ENCODE measurements at places on chromosomes 11 and 22.

GRCh38 chr11:10878408-10879214, 20.8 kb upstream of the ZBED5 start:
- no peak for DNase-seq

GRCh38 chr11:118691926-118692830, 12.7 kb upstream of the TREH start:
- DNase-seq: peak; percentile 46

GRCh38 chr11:26608507-26609146, 36.6 kb upstream of the MUC15 start:
- peak; percentile 36 for DNase-seq

DNA sequence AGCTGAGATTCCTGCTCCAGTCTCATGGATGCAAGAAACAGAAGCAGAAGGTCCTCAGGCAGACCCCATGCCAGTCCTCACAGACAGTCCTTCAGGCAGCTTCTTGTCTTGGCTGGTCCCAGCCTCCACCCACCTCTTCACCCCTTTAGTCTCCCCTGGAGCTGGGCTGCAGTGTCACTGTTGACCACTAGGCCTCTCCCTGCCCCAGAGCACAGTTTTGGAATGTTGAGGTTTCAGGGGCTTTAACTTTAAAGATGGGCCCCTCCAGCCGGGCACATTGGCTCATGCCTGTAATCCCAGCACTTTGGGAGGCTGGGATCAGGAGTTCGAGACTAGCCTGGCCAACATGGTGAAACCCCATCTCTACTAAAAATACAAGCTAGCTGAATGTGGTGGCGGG, 39.5 kb upstream of the GCAT start:
- DNase-seq: no peak

GRCh38 chr22:22422629-22423112, 85.9 kb downstream of the ZNF280B start:
- DNase-seq: peak; percentile 74

DNA sequence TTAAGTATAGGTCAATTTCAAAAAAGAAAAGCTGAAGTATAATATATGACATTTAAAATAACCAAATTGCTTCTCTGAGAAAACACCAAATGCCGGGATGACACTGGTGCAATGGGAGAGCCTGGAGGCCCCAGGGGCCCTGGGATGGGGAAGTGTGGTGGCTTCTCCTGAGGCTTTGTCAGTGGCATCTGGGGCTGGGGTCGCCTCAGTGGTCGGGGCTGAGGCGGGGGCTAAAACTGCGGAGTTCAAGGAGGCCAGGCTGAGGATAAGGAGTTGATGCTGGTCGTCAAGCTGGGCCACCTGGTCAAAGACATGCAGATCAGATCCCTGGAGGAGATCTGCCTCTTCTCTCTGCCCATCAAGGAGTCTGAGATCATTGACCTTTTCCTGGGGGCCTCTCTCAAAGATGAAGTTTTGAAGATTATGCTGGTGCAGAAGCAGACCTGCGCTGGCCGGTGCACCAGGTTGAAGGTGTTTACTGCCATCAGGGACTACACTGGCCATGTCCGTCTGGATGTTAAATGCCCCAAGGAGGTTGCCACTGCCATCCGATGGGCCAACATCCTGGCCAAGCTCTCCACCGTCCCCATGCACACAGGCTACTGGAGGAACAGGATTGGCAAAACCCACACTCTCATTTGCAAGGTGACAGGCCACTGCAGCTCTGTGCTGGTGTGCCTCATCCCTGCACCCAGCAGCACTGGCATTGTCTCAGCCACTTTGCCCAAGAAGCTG, 660.1 kb upstream of the CCDC179 start:
- DNase-seq: no peak

GRCh38 chr11:118313242-118313641, 8.7 kb downstream of the CD3E start:
- DNase-seq: no peak

- DNase-seq: no peak
Measured at GRCh38 chr11:97356144-97356543, 966.3 kb downstream of the JRKL start.

- DNase-seq: no peak
Measured at GRCh38 chr22:19807161-19807913, 46.8 kb downstream of the TBX1 start.

DNA sequence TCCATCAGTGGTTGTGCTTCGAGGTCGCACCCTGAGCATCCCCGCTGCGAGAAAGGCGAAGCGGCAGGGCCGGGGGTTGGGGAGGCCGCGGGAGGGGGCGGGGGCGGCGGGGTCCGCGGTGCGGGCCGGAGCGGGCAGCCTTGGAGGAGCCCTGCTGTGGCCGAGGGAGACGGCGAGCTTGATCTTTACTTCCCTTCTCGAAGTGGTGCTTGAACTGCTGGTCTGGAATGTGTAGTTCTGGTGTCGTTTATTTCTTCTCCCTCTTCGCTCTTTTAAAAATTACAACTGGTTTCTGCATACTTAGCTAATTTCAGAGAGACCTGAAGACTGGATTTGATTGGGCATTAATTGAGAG, 1.1 kb downstream of the APLP2 start:
- DNase-seq: no peak

DNA sequence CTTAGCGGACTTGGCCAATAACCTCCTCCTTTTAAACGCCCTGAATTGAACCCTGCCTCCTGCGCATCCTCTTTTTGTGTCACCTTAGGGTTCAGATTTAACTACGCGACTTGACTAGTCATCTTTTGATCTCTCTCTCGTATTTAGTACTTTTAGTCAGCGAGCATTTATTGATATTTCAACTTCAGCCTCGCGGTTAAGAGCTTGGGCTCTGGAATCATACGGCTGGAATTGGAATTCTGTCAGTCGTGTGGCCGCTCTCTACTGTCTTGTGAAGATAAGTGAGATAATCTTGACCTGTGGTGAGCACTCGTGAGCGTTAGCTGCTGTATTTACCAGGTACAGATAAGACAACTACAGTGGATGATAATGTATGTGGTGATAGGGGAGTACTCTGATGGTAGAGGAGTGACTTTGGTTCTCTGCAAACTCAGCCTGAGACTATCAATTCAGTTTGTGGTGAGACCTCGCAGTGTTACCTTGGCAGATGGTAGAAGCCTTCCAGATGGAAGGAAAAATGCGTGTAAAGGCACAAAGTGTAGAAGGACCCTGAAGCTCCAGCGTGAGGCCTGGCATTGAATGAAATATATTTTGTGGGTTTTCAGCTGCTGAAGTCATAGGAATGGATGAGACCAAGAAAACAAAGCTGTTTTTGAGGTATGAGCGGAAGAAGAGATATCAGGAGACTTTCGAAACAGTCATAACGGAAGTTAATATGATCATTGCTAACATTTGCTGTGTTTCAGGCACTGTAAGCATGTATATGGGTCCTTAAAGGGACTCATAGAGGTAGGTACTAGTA, 682 bp downstream of the ATM start:
- DNase-seq: peak; percentile 54

- no peak for DNase-seq
Measured at GRCh38 chr11:11722861-11723260, 101.1 kb upstream of the GALNT18 start.

DNA sequence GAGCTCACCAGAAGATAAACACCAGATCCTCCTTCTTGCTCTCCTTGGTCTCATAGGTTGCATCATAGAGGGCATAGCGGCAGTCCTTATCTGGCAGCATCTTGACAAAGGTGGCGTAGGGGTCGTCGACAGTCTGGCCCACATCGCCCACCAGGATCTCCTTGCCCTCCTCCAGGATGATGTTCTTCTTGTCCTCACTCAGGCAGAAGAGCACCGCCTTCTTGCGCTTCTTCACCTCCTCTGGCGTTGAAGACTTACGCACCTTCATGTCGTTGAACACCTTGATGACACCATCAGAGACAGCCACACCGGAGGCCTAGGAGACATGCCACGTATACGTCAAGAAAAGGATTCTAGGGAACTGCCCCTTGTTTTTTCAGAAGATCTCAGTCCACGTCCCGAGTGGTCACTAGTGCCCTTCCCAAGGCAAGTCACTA, 2.0 kb downstream of the CFL1 start:
- DNase-seq: no peak

- DNase-seq: no peak
Measured at GRCh38 chr11:707817-708420, 1.9 kb downstream of the EPS8L2 start.

GRCh38 chr11:68564261-68564660, 103.7 kb downstream of the PPP6R3 start:
- DNase-seq: no peak

DNA sequence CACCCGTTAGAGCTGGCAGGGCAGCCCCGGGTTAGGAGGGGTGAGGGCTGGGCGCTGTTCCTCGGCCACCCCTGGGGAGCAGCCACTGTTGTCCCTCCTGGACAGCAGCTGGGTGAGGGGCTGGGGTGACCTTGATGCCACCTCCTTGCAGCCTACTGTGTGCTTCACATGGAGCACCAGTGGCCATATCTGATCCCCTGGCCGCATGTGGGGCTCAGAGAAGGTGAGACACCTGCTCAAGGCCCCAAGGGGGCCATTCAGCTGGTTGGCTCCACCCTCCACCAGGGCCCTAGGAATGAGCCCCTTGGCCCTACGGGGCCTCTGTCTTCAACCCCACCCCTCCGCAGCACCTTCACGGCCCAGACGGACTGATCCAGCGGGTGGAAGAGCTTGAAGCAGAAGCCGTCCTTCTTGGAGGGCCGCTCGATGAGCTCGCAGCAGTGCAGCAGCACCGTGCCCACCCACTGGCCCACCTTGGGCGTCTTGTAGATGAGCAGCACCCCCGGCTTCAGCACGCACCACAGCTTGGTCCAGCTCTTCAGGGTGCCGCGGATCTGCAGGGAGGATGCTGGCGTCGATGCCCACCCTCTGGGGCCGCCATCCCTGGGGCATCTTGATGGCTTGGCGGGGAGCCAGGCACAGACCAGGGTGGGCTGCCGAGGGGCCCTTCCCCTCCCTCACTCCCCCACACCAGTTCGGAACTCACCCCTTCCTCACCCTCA, 44.9 kb downstream of the OSBPL5 start:
- DNase-seq: no peak

GRCh38 chr11:115276191-115276590, 228.0 kb downstream of the CADM1 start:
- DNase-seq: no peak

GRCh38 chr11:102385085-102386007, 38.3 kb downstream of the BIRC2 start:
- no peak for DNase-seq

DNA sequence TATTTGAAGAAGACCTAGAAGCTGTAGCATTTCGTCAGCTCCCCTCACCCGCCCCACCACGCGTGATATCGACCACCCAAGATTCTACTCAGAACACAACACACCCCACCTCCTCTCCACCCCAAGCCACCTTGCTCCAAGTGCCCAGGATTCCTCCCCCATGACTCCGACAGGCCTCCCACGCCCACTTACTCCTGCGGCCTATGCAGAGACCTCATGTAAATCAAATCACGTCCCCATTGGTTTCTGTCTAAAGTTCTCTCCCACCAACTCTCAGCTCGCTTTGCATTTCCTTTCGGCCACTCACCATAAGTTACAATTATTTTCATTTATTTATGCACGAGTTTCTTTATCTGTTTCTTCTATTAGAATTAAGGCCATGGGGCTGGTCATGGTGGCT, 11.0 kb downstream of the TMEM151A start:
- no peak for DNase-seq

DNA sequence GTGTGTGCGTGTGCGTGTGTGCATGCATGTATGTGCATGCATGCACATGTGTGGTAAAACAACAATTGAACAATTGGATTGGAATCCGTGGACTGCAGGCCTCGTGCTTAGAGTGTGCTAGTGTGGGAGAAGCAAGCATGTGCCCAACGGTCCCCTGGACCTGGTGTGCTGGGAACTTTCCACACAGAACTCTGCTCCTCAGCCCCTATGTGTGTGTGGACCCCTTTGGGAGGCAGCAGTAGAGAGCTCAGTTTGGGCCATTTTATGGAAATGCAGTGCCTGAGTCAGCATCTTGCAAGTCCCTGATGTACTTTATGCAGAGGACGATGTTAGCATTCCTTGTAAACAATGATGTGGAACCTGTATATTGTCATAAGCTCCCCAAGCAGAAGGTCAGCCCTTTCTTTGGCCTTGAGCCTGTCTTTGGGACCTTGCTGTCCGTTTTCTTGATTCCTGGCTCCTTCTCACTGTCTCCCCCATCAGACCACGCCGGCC, 167.3 kb downstream of the TBC1D22A start:
- DNase-seq: no peak

DNA sequence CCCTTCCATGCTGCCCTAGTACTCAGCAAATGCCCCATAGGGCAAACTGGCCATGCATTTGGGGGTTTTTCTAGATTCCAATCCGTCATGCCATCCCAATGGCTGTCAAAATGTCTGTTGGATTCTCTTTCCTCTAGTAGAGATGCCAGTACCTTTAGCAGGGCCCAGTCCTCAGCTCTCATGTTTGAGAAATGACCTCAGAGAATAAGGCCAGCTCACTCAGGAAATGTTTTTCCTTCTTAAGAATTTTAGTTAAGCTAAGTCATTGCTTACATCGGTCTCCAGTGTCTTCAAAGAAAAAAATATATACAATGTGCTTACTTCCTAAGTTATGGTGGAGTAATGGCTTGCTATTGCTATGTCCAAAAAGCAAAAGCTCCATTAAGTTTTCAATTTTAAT, 14.1 kb upstream of the ALKBH3 start:
- no peak for DNase-seq

DNA sequence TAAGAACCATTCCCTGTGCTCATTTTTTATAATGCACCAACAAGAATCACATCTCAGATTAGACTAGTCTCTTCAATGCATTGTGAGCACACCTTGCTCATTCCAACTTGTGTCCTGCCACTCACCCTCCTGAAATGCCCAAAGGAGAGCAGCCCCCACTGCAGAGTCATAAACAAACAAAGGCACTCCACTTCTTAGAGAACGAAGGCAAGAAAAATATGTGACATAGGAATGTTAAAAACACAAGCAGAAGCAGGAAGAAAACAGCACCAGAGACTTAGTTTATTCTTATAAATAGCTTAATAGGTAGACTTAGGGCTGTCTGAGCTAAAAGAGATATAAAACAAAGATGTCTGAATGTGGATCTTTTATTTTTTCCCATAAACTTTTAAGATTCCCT, 57.2 kb downstream of the GUCY1A2 start:
- no peak for DNase-seq

DNA sequence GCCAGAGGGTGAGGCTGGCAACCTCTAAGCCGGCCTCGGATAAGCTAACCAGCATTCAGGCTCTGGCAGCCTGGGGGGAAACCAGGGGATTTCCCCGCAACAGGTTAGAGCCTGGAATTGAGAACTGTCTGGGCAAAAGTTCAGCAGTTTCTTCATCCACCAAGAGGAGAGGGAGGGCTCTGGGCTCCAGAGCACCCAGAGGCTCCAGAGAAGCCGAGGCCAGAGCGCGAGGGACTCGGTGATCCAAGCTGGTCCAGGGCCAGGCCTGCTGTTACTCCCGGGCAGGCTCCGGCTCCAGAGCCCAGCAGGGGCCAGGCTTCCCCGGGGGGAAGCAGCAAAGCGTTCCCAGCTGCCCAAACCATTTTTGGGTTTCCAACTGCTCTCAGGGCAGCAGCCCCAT, 13.3 kb upstream of the SH3BP1 start:
- no peak for DNase-seq

All from GM06990 (cell line).